ENCODE measurements at places on chromosomes 1 and 21.

GRCh38 chr1:40780678-40781607 is 2.6 kb upstream of the KCNQ4 start:
- no peak for DNase-seq

GRCh38 chr1:155086128-155086741 is 7.6 kb downstream of the EFNA3 start:
- peak; percentile 88 for DNase-seq

GRCh38 chr1:101161619-101162018 is 75.2 kb upstream of the S1PR1 start:
- no peak for DNase-seq

DNA sequence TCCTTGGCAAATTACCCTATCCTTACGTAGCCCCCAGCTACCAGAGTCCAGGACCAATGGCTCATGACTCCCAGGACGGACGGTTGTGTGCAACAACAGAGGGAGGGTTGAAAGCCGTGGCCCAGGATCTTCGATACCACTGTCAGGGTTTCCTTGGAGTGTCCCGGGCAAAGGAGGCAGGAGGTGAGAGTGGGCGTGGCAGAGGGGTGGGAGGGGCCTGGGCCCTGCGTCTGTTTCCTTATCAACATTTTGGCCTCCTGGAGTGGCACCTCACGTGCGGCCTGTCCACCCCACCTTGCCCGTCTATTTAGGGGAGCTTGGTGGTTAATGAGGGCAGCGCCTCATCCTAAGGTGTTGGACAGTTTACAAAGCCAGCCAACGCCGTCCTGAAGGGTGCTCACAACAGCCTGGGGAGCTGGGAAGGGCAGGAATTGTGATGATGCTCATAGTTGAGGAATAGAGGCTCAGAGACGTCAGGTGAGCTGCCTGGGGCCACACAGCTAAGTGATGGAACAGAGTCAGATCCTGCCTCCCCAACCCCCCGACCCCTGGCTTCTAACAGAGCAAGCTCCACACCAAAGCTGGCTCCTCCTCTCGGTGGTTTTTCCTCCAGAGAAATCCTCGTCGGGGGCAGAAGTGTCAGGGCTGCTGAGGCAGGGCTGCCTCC is 17.4 kb upstream of the ARHGEF10L start:
- DNase-seq = no peak

- DNase-seq = no peak
These were observed 61.6 kb downstream of the KIF14 start for GRCh38 chr1:200558866-200559459.

DNA sequence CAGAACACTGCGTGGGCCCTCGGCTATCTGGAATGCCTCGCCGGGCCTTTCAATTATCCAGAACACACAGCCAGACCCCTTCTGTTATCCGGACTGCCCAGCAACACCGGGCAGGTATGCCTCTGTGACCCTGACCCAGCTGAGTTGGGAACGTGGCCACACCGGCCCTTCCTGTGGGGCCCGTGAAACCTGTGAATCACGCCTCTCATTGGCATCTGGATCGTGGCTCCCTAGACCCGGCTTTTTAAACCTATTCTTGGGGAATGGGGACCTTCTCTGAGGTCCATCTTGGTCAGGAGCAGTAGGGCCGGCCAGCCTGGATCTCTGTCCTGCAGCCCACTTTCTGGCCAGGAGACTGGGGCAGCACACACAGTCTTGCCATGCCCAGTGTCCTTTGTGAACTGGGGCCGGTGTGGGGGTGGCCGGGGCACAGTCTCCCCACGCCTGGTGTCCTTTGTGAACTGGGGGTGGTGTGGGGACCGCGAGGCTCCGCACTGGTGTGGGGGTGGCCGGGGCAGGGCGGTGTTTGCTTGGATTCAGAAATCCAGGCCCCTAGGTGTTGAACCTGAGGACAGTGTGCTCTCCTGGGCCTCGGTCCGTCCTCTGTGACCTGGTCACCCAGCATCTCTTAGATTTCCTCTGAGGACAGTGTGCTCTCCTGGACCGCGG is 11.1 kb downstream of the COL18A1 start:
- no peak for DNase-seq

DNA sequence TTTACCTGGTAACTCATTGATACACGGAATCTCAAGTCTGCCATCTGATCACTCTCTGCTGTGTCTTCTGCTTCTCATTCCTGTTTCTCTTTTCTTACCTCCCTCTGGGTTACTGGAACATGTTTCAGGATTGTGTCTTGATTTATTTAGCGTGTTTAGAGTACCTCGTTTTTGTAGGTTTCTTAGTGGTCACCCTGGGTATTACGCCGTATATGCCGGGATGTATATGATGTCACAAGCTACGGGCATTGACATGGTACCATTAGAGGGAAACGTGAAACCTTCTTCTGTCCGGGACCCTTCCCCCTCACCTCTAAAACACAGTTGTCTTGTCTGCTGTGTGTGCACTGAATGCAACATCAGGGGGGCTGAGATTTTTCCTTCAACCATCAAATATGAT is 2.8 kb downstream of the ACTRT2 start:
- DNase-seq = peak; percentile 5

- peak; percentile 97 for DNase-seq
These were observed at the start of gene PPOX for GRCh38 chr1:161165742-161166668. Gene PPOX, plus strand, starts transcription at chr1:161166426. Its CDS starts 422 bp downstream, at chr1:161166848.

DNA sequence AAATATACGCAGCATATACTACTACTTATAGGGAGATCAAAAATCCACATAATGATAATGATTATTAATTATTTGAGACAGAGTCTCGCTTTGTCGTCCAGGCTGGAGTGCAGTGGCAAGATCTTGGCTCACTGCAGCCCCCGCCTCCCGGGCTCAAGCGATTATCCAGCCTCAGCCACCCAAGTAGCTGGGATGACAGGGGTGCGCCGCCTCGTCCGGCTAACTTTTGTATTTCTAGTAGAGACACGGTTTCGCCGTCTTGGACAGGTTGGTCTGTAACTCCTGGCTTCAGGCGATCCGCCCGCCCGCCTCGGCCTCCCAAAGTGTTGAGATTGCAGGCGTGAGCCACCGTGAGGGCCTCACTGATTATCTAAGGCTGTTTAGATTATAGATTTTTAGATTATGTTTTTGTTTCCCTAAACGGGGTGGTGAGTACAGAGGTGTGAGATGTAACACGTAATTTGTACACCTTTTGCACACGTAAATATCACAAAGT is 548 bp upstream of the SLC25A33 start:
- no peak for DNase-seq

All from activated CD4-positive, alpha-beta memory T cell treated with anti-CD3 and anti-CD28 coated beads for 36 hours (primary cell).